ENCODE measurements at places on chromosomes 13 and 19.
A peak's percentile ranks its signal among the peaks of the same experiment; 100 is the strongest.

- no peak for DNase-seq
Measured at GRCh38 chr13:45899406-45899805, 47.9 kb upstream of the SIAH3 start.

GRCh38 chr19:32576790-32577189 is 4.2 kb upstream of the PDCD5 start:
- no peak for DNase-seq

DNA sequence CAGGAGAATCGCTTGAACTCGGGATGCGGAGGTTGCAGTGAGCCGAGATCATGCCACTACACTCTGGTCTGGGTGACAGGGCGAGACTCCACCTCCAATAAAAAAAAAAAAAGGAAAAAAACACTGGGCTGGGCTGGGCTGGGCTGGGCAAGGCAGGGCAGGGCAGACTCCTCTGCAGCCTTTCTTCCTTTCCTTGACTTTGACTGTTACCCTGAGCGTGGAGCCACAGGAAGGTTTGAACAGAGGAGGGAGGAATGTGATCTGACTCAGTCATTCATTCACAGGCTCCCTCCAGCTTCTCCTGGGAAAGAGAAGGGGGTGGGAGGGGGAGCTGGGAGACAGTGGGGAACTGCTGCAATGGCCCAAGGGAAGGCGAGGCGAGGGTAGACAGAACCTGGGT is 2.7 kb upstream of the ACTN4 start:
- DNase-seq = no peak

GRCh38 chr19:47221890-47222289 is 9.1 kb downstream of the BBC3 start:
- DNase-seq = no peak

DNA sequence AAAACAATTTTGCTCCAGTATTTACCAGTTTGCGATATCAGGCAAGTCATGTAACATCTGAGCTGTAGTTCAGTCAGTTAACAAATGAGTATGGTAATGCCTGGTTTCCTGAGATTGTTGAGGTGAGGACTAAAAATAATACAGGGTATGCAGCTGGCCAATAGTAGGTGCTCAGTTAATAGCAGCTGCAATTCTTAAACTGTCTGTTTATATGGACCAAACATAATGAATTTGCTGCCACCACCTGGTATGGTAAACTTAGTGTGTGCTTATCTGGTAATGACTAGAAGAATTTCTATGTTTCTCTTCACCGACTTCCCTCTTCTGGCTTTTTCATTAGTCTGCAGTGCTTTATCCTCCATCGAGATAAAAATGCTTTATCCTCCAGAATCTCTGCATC is 9.1 kb downstream of the ZMYM2 start:
- DNase-seq = no peak

GRCh38 chr13:100809129-100809390 is 134.5 kb upstream of the TMTC4 start:
- no peak for DNase-seq

DNA sequence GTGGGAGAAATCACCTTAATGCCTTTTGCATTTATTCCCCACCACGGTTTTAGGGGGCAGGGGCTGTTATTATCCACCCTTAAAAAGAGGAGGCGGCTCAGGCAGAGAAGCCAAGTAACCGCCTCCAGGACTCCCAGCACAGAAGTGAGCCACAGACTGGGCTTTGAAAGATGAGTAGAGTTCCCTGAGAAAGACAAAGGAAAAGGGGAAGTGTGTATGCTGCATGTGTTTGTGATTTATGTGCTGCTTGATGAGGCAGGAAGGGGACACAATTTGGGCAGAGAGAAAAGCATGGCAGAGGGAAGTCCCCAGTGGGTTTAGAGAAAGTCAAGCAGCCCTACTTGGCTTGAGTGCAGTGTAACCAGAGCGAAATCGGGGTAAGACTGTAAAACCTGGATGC is 85.0 kb downstream of the DOCK9 start:
- DNase-seq = peak; percentile 22

DNA sequence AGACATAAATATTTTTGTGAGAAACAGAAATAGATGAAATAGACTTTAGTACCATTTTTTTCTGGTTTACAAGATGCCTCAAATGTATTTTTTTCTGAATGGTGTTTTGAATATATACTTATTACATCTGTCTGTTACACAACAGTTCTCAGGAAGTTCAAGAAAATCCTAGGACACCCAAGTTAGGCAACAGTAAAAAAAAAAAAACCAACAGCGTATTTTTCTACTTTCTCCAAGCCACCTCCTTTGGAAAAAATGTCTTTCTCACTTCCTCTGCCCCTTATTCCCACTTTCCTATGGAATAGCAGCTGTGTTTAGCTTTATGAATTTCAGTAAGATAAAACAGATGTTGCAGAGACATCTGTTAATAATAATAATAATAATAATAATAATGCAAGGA is 489.6 kb upstream of the KLF12 start:
- DNase-seq = no peak

DNA sequence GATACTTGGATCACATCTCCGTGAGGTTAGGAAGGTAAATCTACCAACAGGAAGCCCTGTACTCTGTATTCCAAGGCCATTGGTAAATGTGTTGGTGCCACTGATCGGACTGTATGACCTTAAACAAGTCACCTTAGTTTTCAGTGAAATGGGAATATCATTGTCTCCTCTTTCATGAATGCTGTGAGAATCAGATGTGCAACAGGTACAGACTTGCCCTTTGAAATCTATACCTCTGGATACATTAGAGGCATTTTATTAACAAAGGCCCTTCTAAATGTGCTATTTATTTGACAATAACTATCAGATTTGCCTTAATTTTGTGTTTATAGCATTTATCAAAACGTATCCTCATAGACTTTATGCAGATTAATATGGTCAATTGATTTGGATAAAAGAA is 11.0 kb downstream of the NHLRC3 start:
- no peak for DNase-seq

GRCh38 chr19:27762933-27763332 is 1450.0 kb downstream of the UQCRFS1 start:
- no peak for DNase-seq

GRCh38 chr13:33110386-33110712 is 94.1 kb downstream of the KL start:
- no peak for DNase-seq

Data from left renal pelvis (tissue), 4 donors.